ENCODE measurements at places on chromosomes 5 and 9.

DNA sequence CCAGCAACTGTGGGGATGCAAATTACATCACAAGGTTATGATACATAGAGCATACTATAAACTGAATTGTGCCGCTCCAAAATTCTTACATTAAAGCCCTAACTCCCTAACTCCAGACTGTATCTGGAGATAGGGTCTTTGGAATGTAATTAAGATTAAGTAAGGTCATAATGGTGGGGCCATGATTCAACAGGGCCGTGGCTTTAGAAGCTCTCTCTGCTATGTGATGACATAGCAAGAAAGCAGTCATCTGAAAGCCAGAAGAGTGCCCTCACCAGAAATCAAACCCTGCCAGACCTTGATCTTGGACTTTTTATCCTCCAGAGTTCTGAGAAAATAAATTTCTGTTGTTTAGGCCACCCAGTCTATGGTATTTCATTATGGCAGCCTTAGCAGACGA is 123.9 kb downstream of the FBXL17 start:
- DNase-seq: no peak

- DNase-seq: no peak
Measured at GRCh38 chr5:154078272-154078671, 39.5 kb downstream of the MFAP3 start.

- DNase-seq: peak; percentile 100
Measured at GRCh38 chr9:129166623-129167557, 11.2 kb downstream of the IER5L start.

DNA sequence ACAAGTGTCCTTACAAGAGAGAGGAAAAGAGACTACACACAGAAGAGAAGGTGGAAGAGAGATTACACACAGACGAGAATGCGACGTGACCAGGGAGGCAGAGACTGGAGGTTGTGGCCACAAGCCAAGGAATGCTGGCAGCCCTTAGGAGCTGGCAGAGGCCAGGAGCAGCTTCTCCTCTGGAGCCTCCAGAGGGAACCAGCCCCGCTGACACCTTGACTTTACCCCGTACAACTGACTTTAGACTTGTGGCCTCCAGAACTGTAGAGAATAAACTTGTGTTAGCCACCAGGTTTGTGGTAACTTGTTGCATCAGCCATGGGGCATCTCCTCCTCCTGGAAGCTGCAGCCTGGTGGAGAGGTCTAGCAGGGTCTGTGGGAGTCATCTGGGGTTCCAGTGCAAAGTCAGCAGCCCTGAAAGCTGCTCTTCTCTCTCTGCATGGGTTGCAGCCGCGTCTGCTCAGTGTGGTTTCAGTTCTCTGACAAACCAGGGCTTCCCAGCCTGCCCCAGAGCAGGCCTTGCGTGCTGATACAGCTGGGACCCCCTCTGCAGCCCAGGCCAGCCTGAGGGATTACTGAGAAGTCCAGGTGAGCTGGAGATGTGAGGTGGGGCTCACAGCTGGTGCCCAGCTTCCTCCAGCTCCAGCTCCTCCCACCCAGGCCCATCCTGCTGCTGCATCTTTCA is 30.8 kb upstream of the CNOT6 start:
- DNase-seq: no peak

DNA sequence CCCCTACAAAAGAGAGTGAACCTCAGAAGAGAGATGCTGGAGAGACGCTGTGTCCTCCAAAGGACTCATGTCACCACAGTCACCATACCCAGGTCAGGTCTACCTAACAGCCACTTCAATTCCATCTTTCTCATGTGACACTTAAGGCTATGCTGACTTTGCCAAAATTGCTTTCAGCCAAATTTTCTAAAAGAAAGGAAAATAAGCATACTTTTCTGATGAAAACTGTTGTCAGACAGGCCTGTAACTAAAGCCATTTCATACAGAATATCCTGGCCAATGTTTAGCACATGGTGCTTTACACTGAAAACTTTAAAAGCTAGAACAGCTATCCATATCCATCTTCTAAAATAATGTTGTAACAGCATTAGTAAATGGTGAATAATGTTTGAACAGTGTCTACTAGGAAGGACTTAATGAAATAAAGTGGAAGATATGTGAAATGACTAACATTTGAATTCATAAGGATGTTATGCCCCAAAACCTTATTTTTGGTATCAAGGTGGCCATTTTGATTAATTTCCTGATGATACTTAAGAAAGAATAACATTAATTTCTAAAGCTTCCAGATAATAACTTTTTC is 97.2 kb downstream of the NFIB start:
- no peak for DNase-seq

GRCh38 chr9:78144008-78144381 is 91.9 kb upstream of the CEP78 start:
- no peak for DNase-seq

DNA sequence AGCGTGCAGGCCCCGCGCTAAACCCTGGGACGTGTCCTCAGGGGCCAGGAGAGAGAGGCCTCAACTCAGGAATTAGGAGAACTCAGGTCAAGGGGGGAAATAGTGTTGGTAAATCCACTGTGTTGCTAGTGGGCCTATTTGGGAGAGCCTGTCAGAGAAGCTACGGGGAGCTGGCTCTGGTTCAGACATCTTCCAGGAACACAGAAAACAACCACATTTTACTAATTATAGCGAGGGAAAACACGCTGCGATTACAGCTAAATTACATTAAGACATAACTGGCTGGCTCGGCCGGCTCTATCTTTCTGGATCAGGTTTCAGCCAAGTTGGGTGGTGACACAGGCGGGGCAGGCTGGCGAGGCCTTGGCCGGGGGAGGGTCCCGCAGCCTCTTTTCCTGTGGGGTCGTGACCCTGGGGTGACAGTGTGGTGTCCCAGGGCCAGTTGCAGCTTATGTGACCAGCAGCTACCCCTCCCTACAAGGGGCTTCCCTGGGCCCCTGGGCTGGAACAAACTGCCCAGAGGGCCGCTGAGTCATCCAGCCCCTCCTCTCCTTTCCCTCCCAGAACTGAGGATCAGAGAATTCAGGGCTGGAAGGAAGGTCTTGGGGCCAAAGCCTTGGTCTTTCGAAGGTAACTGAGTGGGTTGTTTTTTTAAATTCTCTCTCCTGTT is 75.1 kb downstream of the FGF18 start:
- peak; percentile 79 for DNase-seq

DNA sequence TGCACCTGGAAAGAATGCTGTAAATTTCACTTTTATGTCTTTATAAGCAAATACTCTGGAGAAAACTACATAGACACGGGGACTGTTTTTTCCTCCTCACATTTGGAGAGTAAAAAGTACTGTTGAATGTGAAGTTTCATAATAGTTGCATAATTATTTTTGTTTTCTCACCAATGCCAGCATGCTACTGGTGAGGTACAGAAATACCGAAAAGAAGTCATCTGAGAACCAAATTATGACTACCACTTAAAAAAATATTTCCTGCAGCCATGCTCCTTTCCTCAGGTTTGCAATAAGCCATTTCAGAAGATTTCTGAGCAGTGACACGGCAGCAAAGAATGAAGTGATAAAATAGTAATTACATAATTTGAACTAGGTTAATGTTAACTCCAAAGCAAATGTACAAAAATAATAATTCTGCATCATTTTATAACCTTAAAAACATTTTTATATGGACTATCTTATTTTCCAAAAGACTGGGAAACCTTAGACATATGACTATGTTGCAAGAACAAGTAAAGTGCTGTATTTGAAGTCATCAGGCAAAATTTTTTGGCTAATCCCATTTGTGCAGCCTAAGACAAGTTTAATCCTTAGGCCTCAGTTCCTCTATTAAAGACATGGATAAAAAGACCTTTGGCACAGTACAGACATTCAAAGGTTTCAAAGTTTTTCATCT is 144.7 kb downstream of the PCSK1 start:
- no peak for DNase-seq

- no peak for DNase-seq
Measured at GRCh38 chr5:160271396-160271795, 41.0 kb downstream of the CCNJL start.

- DNase-seq: no peak
Measured at GRCh38 chr5:39656600-39656999, 231.8 kb upstream of the DAB2 start.

GRCh38 chr5:154333016-154333415 is 112.8 kb upstream of the SAP30L start:
- no peak for DNase-seq

DNA sequence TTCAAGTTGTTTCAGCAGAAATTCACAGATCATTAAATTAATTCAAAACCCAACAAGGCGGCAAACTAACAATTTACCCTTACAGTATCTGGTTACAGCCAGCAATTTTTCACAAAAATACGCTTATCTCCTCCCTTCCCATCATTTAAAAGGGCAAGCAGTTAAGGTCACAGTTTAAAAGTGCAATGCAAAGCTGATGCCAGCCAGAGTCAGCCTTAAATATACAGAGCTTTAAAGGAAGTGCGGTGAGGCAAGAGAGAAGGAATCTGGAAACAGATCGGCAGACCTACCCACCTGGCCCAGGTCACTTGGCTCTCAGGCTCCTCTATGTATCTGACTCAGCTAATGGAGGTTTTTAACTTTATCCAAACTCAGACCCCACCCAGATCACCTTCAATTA is 31.0 kb downstream of the EPB41L4A start:
- no peak for DNase-seq

- DNase-seq: no peak
Measured at GRCh38 chr9:98823666-98824334, 16.3 kb downstream of the GALNT12 start.

GRCh38 chr9:119264165-119264564 is 105.1 kb downstream of the BRINP1 start:
- no peak for DNase-seq

GRCh38 chr5:176337913-176338312 is 23.7 kb downstream of the KIAA1191 start:
- no peak for DNase-seq

DNA sequence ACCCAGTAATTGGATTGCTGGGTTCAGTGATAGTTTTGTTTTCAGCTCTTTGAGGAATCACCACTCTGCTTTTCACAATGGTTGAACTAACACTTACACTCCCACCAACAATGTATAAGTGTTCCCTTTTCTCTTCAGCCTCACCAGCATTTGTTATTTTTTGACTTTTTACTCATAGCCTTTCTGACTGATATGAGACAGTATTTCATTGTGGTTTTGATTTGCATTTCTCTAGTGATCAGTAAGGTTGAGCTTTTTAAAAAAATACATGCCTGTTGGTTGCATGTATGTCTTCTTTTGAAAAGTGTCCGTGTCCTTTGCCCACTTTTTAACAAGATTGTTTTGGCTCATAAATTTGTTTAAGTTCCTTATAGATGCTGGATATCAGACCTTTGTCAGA is 185.7 kb upstream of the CCNH start:
- DNase-seq: no peak

DNA sequence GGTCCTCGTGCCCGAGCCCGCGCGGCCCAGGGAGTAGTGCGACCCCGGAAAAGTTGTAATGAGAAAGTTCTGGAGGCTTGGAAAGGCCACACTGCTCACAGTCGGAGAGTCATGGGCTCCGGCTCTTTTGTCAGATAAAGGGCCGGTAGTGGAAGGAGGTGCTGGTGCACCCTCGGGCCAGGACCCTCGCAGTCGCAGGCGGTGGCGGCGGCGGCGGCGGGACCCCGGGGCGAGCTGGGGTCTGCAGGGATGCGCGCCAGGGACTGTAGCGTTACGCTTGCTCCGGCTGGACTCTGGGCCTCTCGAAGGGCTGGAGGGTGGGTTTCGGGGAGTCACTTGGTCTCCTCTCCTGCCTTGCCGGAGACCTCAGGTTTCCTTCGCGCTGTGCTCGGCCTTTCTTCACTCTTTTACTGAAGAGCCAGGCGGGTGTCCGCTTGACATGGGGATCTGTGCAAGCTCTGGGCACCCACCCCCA is 1.5 kb downstream of the RORB start:
- DNase-seq: no peak

DNA sequence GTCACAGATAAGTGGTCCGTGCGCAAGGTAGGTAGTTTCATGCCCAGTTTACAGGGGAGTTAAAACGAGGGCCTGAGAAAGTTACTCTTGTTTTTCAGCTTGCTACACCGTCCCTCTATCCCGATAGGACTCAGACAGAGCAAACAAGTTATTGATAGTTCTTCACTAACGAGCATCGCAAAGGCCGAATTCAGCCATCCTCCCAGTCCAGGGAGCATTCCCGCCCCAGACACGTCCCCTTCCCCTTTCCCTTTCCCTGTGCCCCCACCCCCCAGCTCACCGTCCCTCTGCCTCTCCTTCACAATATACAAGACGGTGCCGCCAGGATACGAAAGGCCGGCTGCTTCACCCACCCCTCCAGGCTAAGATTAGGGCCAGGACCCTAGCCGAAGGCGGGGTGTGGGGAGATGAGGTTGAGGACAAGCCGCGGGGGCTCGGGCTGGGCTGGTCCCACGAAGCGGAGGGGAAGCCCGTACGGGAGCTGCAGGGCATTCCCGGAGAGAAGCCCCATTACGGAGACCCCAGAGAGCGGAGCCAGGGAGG is 599 bp downstream of the KIAA1191 start:
- peak; percentile 30 for DNase-seq

GRCh38 chr5:17187011-17187785 is 30.2 kb upstream of the BASP1 start:
- DNase-seq: no peak

DNA sequence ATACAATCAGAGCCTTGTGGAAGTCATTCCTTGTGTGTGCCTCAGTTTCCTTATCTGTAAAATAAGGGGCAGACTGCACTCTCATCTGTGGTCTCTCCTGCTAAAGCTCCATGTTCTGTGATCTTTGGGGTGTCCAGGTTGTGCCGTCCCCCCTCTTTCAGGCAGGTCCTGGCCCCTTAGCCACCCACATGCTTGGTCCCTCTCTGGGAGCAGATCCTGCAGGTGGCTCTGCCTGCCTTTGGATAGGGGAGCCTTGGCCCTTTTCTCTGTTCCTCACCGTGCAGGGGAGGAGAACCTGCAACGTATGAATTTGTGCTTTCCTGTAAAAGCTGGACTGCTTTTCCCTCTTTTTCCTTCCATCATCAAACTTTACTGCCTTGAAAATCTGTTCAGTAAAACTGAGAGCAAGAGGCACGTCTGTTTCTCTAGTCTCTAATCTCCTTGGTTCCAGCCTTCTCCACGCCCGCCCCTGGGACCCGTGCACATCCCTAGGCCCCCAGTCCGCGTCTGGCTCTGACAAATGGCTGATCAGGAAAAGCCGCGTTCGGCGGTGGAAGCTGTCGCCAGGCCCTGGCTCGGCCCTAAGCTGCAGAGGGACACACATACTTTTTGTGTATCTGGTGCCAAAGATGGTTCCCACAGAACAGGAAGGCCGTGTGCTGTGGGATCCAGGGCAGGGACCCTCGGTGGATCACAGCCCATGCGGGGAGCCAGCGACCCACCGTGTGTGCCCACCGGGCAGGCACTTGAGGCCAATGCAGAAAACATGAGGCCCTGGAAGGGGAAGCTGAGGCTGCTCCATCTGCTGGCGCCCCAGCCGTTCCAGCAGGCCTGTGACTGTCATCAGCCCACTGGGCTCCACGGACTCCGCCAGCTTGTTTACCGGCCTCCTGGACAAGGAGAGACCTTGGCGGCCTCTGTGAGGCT is 43.4 kb upstream of the COL5A1 start:
- DNase-seq: no peak

DNA sequence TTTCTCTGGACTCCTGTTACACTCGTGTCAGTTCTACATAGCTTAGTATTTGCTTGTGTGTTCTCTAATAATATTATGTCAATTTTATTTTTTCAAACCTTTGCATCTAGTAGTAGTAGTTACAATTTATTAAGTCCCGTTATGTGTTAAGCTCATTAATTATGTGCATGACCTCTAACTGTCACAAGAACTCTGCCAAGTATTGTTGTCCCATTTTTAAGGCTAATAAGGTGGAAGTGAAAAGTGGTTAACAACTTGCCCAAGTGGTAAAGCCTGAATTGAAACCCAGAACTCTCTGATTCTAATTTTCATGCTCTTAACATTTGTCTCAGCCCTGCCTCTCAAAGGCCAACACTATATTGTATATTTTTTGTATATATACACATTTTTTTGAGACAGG is 221.6 kb downstream of the DMRT2 start:
- DNase-seq: no peak

All from RWPE1 (cell line).